ENCODE measurements at places on chromosomes 11 and 22.

DNA sequence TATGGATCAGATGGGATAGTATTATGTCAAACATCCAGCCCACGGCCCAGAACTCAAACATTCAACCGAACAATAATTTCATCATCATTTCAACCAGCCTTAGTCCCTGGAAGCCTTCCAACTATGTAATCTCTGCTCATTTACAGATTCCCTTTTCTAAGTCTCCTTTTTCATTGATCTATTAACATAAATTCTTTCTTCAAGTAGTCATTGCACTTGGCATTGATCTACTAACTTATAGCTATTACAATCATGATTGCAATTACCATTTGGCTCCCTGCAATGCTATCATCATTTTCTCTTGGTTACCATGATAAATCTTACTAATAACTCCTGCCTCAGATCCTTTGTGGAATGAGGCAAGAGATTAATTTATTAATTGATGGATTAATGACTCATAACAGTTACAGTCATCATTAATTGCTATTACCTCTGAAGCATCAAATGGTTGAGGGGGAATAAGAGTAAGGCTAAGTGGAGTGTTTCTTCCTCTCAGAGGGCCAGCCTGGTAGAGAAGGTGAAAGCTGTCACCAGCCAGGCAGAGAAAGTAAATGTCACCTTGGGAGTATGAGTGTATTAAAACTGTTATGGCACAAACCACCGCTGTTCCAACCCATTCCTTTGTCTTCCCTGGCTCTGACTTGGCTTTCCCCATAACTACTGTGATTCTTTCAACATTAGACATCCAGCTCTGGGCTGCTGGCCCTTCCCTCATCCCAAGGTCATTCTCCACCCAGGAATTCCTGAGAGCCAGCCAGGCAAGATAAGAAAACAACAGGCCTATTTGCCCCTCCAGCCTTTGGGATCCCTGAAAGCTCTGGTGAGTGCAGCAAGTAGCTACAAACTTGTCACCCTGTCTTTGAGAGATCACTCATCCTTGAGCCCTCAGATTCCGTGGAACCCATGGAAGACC lies 174.7 kb downstream of the RRAS2 start:
- H3K4me3 ChIP-seq, result no peak overlapping the region
- no peak overlapping the region for H3K27ac ChIP-seq
- no peaks in the 10 kb centered on the region for H3K27me3 ChIP-seq
- H3K4me1 ChIP-seq, result peaks cover 4% of the 10 kb centered on the region
- DNase-seq, result no peak

DNA sequence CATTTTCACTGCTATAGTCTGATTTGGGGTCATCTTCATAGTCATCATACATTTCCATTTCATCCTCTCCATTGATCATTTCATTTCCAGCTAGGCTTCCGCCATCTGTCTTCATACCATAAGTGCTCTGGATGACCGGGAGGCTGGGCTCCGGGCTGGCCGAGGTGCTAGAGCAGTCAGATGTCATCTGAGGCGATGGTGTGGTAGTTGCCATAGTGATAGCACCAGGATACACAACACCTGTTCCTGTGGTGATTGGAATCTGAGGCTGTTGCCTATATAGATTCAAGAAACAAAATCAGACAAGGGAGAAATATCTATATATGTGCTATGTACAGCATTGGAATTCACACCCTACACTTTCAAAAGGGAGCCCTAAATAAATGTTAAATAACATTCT lies 383.5 kb downstream of the SOX6 start:
- no peaks in the 10 kb centered on the region for H3K27me3 ChIP-seq
- no peak overlapping the region for H3K4me3 ChIP-seq
- peaks cover 10% of the 10 kb centered on the region for H3K4me1 ChIP-seq
- peaks cover 6% of the 10 kb centered on the region for H3K36me3 ChIP-seq
- no peak overlapping the region for H3K27ac ChIP-seq
- DNase-seq, result no peak

DNA sequence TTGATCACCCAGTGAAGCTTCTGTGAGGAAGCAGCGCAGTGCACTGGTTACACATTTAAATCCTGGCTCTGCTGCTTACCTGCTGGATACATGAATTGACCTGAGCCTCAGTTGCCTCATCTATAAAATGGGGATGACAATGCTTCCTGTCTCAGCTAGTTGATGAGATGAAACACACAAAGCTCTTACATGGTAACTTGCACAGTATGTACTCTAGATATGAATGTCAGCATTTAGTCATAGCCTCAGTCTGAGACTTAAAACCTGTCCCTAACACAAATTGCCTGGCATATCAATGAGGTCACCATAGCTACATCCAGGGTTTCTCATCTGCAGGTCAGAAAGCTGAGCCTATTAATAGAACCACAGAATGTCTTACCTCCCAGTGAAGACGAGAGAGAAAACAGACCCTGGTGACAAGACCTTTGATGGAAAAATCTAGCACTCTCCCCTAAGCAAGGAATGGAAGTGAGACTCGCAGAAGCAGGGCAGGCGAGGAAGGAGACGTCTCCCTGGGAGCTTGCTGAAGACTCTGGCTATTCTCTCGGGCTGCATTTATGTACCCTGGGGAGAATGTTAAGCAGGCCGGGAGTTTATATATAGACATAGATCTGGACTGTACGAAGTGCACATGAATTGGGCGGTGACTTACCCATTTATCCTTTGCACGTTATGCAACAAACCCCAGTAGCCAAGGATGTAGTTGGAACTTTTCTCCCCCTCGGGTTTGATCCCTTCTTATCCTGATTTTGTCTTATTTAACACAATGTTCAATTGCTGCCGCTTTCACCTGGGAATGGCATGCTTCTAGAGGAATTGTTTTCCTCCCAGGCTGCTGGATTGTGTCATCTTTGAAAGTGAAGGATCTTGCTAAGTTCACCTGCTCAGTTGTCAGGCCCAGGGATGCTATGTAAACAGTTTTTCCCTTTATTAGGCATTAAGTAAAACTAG lies 18.0 kb downstream of the SDHAF2 start:
- no peak overlapping the region for H3K4me3 ChIP-seq
- H3K27me3 ChIP-seq, result no peaks in the 10 kb centered on the region
- H3K4me1 ChIP-seq, result peaks cover 13% of the 10 kb centered on the region
- H3K27ac ChIP-seq, result no peak overlapping the region

DNA sequence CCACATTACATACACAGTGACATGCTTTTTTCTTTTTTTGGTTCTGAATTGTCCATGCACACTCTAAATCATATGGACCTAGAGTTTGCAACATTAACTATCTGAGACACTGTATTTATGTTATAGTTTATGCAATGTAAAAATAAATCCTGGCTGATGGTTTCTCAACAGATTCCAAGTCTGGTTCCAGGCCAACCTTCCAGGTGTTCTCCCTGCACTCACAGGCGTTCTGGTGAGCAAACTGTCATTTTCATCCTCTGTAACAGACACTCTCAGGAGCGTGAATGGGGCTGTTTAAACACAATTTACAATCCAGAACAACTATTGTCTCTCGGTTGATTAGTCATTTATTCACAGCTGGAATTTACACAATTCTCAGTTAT lies 36.5 kb upstream of the ANKK1 start:
- peaks cover 7% of the 10 kb centered on the region for H3K36me3 ChIP-seq
- no peak overlapping the region for H3K4me3 ChIP-seq
- no peak for DNase-seq
- no peak overlapping the region for H3K27ac ChIP-seq
- H3K27me3 ChIP-seq, result no peaks in the 10 kb centered on the region

DNA sequence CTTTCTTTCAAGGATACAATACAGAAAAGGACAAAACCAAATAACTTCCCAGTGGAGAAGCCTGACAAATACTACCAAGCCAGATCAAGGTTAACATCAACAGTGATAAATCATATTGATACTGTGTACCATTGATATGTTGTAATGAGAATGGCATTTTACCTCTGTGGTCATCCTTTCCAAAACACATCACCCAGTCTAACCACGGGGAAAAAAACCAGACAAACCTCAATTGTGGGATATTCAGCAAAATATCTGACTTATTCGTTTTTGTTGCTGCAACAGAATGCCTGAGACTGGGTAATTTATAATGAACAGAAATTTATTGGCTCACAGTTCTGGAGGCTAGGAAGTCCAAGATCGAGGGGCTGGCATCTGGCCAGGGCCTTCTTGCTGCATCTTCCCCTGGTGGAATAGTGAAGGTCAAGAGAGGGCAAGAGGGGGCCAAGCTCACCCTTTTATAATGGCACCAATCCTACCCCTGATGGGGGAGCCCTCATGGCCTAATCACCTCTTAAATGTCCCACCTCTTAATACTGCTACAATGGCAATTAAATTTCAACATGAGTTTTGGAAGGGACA lies 66.1 kb downstream of the FAM76B start:
- H3K27me3 ChIP-seq, result no peaks in the 10 kb centered on the region
- no peak overlapping the region for H3K27ac ChIP-seq
- H3K4me3 ChIP-seq, result no peak overlapping the region
- DNase-seq, result no peak
- no peaks in the 10 kb centered on the region for H3K36me3 ChIP-seq

DNA sequence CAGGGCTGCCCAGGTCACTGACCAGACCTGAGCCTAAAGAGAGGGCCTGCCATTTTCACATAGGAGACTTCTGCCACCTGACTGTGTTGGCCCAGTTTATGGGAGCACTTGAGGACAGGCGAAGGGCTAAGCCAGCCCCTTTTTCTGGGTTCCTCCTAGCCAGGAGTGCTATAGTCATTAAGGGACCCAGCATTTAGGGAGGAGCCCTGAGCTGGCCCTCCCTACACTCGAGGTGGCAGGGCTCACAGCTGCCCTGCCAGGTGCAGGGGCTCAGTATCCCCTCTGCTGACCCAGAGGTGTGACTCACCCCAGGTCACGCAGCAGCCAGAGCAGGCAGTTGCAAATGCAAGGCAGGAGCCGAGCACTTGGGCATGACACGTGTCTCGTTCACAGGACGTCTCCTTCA lies 86.3 kb upstream of the CRYBB3 start:
- no peak overlapping the region for H3K4me3 ChIP-seq
- H3K4me1 ChIP-seq, result peaks cover 52% of the 10 kb centered on the region
- no peak for DNase-seq
- peaks cover under 1% of the 10 kb centered on the region for H3K36me3 ChIP-seq
- H3K27me3 ChIP-seq, result no peaks in the 10 kb centered on the region
- no peak overlapping the region for H3K27ac ChIP-seq

DNA sequence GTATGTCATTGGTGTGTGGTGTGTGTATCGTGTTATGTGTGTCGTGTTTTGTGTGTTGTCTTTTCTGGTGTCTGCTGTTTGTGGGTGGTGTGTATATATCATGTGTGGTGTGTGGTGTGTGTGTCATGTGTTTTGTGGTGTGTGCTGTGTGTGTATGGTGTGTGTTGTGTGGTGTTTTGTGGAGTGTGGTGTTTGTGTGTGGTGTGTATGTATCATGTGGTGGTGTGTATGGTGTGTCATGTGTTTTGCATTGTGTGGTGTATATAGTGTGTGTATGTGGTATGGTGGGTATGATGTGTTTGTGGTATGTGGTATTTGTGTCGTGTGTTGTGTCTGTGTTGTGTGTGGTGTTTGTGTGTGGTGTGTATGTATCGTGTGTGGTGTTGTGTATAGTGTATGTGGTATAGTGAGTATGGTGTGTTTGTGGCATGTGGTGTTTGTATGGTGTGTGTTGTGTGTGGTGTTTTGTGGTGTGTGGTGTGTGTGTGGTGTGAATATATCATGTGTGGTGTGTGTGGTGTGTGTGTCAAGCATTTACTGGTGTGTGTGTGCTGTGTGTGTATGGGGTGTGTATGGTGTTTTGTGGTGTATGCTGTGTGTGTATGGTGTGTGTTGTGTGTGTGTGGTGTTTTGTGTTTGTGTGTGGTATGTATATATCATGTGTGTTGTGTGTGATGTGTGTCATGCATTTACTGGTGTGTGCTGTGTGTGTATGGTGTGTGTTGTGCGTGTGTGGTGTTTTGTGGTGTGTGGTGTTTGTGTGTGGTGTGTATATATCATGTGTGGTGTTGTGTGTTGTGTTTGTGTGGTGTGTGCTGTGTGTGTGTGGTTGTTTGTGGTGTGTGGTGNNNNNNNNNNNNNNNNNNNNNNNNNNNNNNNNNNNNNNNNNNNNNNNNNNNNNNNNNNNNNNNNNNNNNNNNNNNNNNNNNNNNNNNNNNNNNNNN lies 12.7 kb downstream of the PIM3 start:
- peaks cover 27% of the 10 kb centered on the region for H3K27me3 ChIP-seq
- peaks cover 10% of the 10 kb centered on the region for H3K36me3 ChIP-seq
- no peak overlapping the region for H3K4me3 ChIP-seq
- no peak overlapping the region for H3K27ac ChIP-seq
- H3K4me1 ChIP-seq, result peaks cover 13% of the 10 kb centered on the region

DNA sequence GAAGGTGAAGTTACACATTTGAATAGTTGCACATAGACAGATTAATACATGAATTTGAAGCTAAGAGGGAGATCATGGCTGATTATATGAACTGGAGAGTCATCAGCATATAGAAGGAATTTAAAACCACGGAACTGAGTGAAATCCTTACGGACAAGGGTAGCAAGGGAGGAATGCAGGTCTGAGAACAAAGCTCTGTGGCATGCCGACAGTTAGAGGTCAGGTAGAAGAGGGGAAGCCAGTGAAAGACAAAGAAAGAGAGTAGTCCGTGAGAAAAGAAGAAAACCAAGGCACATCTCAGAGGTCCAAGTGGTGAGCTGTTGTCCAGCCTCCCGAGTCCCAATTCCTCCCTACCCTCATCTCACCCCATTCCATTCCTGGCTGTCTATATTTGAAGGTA lies 11.8 kb upstream of the SYT9 start:
- DNase-seq, result no peak
- H3K4me3 ChIP-seq, result no peak overlapping the region
- H3K36me3 ChIP-seq, result no peaks in the 10 kb centered on the region

- H3K36me3 ChIP-seq, result no peaks in the 10 kb centered on the region
- H3K4me3 ChIP-seq, result no peak overlapping the region
- H3K27me3 ChIP-seq, result no peaks in the 10 kb centered on the region
- H3K4me1 ChIP-seq, result peaks cover 8% of the 10 kb centered on the region
Observed at GRCh38 chr22:25219948-25220442, 556 bp downstream of the CRYBB2 start.

- no peak for DNase-seq
- H3K4me3 ChIP-seq, result no peak overlapping the region
- H3K27ac ChIP-seq, result no peak overlapping the region
- peaks cover 92% of the 10 kb centered on the region for H3K36me3 ChIP-seq
Observed at GRCh38 chr11:72700146-72700545, 25.9 kb upstream of the PDE2A start.

DNA sequence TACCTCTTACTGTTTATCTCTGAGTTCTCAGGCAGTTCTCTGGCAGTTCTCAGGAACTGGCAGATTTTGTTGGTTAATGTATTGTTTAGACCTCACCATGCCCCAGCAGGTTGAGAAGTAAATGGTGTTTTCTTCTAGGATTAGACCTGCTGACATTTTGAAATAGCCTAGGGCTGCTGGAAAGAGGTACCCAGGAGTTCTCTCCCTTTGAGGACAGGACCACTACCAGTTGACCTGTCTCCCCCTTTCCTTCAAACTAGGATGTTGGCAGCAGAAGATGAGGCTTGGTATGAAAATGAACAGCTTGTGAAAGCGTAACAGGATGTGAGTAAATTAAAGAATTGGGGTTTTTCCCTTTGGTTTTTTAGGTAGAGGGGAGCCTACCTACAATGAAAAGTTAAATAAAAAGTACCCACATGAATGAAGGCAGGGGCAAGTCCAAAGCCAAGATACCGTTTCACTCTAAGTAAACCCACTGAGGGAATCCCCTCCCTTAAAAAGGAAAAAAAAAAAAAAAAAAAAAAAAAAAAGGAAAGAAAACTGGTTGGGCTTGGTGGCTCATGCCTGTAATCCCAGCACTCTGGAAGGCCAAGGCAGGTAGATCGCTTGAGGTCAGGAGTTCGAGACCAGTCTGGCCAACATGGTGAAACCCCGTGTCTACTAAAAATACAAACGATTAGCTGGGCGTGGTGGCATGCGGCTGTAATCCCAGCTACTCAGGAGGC lies 96.2 kb downstream of the PDHX start:
- no peak for DNase-seq
- H3K27me3 ChIP-seq, result no peaks in the 10 kb centered on the region
- H3K27ac ChIP-seq, result no peak overlapping the region
- H3K4me3 ChIP-seq, result no peak overlapping the region
